ENCODE measurements at places on chromosomes 13 and 19.

DNA sequence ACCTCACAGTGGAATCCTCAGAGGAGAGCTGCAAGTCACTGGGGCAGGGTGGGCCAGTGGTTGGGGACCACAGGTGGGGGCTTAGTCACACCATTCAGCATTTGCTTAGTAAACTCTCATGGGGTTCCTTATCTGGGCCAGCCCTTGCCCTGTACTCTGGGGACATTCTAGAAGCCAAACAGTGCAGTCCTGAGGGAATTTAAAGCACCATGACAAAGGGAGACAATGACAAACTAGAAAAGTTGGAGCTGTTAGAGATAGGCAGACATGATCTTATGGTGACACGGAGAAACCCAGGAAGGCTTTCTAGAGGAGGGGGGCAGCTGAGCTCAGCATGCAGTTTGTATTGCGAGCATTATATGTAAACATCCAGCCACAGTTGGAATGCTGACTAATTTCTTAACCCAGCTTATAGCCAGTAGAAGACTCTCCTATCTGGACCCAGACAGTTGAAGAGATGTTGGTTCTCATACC is 87.6 kb downstream of the ZNF429 start:
- no peak for DNase-seq

DNA sequence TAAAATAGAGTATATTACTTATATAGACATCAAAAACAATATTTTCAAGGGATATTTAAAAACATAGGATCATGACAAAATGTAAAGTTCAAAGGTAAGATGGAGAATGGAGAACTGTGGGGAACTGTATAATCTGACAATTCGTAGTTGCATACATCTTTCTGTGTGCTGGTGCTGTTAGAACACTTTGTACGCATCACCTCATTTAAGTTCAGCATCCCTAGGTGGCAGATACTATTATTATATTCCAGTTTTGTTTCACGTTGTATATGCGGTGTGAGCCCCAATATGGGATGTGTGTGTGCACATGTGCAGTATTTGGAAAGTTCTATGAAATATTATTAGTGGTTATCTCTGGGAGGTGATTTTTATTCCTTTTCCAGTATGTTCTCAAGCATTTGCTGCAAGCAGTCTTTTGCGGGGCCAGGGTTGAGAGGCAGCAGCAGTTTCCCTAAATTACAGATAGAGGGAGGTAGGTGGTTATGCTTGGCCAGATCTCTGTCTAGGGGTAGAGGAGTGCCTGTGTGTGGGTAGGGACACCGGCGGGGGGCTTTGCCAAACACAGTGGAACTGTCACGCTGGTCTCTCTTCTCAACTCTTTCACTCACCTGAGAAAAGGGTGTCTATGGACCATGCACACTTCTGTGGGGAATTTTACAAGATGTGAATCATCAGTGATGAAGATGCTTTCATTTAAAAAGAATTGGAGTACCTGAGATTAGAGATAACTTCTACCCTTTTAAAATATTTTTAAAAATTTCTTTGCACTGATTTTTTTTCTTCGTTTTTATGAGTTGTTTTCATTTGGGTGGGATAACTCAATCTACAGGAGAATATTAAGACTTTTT is 55.6 kb upstream of the ALOX5AP start:
- no peak for DNase-seq

- no peak for DNase-seq
Observed at GRCh38 chr13:79716191-79716590, 235.2 kb downstream of the NDFIP2 start.

DNA sequence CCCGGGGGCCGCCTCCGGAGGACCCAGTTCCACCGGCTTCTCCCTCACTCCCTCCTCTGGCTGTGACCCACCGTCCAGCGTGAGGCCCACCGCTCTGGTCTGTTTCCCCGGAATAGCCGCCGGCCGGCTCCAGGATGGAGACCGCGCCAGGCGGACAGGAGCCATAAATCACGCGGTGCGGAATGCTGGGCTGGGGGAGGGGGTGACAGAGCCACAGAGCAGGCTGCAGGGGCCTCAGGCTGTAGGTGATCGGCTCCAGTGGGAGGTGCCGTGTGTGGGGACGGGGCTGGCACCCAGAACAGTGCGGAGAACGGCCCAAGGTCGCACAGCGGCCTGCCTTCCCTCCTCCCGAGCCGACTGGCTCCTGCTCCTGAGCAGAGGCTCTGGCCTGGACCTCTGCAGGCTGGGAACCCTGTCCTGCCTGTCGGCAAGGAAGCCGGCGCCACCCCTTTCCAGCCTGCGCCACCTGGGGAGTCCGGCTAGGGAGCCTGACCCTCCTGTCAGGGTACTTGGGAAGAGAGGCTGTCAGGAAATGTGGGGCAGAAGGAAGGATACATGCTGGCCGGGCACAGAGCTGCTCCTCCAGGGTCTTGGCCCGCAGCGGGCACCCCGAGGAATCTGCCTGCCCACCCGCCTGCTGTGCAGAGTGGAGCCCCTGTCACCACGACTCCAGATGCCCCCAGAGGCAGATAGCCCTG is 8.3 kb downstream of the PIAS4 start:
- no peak for DNase-seq

- no peak for DNase-seq
Observed at GRCh38 chr13:29081036-29081435, 260.9 kb downstream of the MTUS2 start.

DNA sequence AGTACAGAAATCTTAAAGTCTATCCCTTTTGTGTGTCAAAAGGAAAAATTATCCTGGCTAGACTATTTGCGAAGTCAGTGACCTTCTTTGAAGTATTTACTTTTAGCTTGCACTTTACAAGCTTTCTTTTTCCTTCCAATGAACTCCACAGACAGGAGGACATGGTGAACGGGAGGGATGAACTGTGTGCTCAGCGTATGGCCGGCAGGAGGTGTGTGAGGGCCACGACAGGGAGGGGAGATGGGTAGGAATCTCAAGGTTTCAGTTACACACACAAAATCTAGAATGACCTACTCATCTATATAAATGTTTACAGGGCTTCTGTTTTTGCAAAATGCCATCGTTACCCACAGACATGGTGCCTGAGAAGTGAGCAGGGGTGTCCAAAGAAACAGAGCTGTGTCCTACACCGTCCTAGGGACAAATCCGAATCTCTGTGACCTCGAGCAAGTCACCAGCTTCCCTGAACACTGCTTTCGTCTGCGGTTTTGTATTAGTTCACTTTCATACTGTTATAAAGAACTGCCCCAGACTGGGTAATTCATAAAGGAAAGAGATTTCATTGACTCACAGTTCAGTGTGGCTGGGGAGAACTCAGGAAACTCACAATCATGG is 537.2 kb downstream of the LIG4 start:
- no peak for DNase-seq

- DNase-seq, result no peak
Observed at GRCh38 chr19:52258426-52258825, 11.0 kb upstream of the ZNF766 start.

- no peak for DNase-seq
Observed at GRCh38 chr13:40120288-40120687, 464.8 kb downstream of the COG6 start.

DNA sequence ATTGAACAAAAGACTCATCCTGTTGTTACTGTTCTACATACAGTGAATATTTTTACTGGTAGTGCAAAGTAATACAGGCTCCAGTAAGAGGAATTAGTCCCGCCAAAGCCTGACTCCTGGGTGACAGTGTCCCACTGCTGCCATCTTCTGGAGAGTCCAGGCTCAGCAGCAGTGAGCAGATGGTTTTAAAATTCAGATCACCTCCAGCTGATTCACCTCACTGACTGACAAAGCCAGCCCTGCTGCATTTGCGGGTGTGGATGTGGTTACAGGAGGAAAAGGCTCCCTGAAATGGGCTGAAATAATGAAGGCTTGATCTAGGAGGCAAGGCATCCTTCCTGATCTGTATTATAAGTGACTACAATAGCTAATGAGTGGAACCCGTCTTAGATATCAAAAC is 18.3 kb downstream of the PABPC3 start:
- no peak for DNase-seq

GRCh38 chr19:6062274-6062673 is 48.0 kb downstream of the RFX2 start:
- DNase-seq, result no peak

- DNase-seq, result no peak
Observed at GRCh38 chr19:1210227-1210538, 4.6 kb downstream of the STK11 start.

- no peak for DNase-seq
Observed at GRCh38 chr19:57947088-57947418, 453 bp downstream of the ZNF256 start.

DNA sequence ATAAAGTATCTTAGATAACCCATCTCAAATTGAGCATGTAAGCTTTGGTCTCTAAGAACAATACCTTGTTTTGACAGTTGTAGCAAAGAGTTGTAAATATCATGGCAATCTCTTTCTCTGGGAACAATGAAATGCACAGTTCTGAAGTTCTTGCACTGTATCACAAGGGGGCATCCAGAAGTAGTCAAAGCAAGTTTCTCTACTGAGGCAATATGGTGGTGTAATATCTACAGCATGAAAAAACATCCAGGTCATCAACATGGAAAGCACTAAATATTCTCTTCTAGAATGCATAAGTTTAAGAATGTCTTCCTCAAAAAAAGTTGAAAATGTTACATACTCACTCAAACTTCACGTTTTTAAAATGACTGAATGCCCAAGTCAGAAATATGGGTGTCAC is 19.6 kb downstream of the MTMR6 start:
- no peak for DNase-seq

DNA sequence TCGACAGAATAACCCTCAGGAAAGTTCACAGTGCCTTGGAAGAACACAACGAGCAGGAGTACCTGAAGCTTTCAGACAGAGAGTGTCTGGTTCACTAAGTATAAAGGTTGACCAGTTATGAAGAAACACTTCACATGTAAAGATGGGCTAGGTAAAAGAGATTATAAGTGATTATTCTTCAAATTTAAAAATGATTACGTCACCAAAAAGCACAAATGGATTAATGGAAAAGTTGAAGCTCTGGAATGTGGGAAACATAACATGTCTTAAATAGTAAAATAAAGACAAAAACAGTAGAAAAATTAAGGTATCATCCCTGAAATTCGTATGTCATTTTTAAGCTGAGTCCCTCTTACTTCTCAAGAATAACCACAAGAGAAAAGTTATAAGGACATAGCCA is 643.9 kb upstream of the KLF12 start:
- no peak for DNase-seq

DNA sequence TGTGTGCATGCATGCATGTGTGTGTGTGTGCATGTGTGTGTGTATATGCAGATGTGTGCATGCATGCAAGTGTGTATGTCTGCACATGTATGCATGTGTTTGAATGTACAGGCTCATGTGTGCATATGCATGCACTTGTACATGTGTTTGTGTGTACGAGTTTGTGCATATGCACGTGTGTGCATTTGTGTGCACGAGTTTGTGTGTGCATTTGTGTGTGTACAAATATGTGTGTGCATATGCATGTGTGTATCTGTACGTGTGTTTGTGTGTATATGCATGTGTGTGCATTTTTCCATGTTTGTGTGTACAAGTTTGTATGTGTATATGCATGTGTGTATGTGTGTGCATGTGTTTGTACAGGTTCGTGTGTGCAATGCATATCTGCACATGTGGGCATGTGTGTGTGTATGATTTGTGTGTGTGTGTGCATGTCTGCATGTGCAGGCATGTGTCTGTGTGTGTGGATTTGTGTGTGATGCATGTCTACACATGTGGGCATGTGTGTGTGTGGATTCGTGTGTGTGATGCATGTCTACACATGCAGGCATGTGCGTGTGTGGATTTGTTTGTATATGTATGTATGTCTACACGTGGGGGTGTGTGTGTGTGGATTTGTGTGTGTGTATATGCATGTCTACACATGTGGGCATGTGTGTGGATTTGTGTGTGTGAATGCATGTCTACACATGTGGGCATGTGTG is 57.1 kb downstream of the F2RL3 start:
- no peak for DNase-seq

GRCh38 chr19:45250216-45250831 is 747 bp upstream of the MARK4 start:
- DNase-seq, result no peak

- DNase-seq, result no peak
Observed at GRCh38 chr13:113551081-113552000, 33.2 kb upstream of the TFDP1 start.

GRCh38 chr13:43072394-43072793 is 49.0 kb downstream of the DNAJC15 start:
- no peak for DNase-seq

GRCh38 chr19:54252243-54252642 is 4.8 kb downstream of the LILRB5 start:
- DNase-seq, result no peak

GRCh38 chr13:100439247-100439970 is 149.2 kb downstream of the GGACT start:
- DNase-seq, result no peak

Measured in stimulated activated CD4-positive, alpha-beta T cell treated with anti-CD3 and anti-CD28 coated beads, TNF-alpha, amount 100 ng/mL, for 1 hour (primary cell).